Inflammatory macrophage treated with lipopolysaccharide for 1 hour (primary cell): ENCODE measurements at places on chromosomes 16 and 17.

- DNase-seq, result no peak
Measured at GRCh38 chr16:57503366-57503765, 17.1 kb upstream of the DOK4 start.

DNA sequence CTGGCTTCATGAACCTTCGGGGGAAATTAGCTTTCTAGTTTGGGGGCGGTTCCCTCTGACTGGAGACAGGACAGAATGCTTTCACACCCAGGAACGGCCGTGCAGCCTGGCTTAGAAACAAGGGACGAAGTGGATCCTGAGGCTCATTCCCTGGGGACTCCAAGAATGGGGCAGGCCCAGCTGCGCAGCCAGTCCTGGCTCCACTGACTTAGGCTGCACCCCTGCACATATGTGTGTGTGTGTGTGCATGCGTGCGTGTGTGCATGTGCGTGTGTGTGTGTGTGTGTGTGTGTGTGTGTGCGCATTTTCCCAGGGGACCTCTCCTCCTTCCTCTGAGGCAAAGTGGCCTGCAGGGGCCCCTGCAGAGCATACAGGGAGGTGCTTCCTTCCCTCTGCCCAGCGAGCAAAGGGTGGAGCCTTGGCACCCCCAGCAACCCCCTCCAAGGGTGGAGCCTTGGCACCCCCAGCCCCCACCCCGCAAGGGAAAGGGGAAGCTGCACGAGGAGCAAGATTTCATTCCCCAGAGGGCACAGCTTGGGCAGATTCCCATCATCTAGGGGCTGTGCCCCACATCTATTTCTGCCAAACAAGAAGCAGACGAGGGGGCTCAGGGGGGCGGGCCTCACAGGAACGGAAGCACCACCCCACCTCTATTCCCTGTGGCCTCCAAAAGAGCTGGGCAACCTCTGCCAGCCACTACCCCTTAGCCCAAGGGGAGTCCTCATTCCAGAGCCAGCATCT is 97.6 kb upstream of the CBX4 start:
- DNase-seq, result no peak

GRCh38 chr17:75090871-75091854 is 3.4 kb downstream of the SLC16A5 start:
- DNase-seq, result no peak

DNA sequence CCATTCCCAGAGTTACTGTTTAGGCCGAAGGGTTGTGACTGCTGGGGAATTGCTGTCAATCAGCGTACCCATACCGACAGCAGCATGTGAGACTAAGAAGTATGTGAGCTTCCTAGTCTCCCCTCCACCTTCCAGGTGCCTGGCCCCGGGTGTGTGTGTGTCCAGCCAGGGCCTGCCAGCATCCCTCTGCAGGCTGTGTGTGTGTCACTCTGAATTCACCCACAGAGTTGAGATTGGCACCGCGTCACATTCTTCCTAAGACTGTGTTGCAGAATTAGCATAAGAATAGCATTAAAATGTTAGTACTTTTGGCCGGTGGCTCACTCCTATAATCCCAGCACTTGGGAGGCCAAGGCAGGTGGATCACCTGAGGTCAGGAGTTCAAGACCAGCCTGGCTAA is 31.8 kb downstream of the PRMT7 start:
- DNase-seq, result no peak

DNA sequence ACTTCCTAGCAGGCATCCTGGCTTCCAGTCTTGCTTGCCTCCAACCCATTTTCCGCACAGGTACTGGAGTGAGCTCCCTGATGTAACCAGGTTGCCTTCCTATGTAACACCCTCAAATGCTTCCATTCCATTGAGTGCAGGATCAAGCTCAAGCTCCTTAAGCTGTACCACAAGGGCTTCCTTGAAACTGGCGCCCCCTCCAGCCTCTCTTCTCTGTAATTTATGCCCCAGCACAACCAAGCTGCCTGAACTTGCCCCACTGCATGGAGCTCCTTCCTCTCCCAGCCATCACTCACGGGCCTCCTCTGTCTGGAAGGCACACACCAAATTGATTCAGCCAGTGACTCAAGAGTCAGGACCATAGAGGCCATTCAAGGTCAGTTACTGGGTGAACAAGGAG is 234.8 kb upstream of the RPL38 start:
- no peak for DNase-seq

- DNase-seq, result no peak
Measured at GRCh38 chr17:59396134-59396826, 64.8 kb downstream of the YPEL2 start.

DNA sequence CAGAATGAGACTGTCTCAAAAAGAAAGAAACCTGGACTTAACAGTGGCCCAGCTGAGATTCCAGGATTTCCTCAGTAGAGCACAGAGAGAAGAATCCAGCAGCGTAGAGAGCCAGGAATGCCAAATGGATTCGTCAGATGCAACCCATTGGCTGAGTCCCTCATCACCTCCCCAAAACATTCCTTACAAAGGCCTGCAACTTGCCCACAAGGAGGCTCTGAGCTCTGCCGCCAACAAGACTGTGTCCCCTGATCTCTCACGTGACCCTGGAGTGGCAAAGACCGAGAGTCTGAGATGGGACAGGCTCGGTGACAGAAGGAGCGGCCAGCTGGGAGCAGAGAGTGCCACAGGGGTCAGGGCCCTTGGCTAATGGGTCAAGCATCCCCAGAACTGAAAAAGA is 6.9 kb upstream of the CHMP6 start:
- no peak for DNase-seq

- DNase-seq, result no peak
Measured at GRCh38 chr17:42748202-42748907, 3.5 kb upstream of the EZH1 start.

GRCh38 chr16:46746821-46747776 is 1.0 kb downstream of the MYLK3 start:
- DNase-seq, result no peak

DNA sequence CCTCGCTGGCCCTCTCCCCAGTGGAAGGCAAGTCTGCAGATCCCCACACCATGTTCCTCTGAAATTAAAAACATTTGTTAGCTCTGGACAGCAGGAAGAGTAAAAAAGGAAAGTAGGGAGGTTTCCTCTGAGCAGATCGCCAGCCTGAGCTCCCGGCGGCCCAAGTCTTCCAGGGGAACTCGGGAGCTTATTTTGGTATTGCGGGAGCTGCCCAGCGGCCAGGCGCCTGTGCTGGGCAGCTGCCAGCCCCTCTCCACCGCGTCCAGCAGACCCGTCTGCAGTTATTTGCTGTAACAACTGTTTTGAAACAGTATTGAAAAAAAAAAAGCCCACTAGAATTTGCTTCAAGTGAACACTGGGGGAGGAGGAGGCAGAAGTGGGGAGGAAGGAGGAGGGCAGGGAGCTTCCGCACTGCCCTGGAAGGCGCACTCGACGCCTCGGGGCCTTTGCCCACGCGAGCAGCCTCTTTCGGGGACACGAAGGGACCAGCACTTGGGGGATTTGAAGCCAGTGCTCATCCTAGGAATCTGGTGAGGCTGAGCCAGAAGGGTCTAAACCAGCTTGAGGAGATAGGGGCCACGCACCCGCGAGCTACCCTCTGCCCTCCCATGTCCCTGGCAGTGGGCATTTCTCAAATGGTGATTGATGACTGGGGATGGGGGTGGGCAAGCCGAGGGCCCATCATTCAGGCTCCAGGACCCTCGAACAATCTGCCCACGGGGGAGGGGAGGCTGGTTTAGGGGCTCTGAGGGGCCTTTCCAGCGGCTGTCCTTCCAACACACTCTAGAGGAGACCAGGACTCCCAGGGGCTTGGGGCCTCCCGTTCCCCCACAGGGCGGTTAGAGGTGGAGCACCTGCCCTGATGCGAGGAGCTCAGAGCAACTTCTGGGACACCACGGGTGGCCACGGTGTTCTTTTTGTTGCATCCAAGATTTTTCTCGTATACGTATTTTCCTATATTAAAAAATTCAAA is 3.0 kb upstream of the BAHCC1 start:
- DNase-seq, result no peak

DNA sequence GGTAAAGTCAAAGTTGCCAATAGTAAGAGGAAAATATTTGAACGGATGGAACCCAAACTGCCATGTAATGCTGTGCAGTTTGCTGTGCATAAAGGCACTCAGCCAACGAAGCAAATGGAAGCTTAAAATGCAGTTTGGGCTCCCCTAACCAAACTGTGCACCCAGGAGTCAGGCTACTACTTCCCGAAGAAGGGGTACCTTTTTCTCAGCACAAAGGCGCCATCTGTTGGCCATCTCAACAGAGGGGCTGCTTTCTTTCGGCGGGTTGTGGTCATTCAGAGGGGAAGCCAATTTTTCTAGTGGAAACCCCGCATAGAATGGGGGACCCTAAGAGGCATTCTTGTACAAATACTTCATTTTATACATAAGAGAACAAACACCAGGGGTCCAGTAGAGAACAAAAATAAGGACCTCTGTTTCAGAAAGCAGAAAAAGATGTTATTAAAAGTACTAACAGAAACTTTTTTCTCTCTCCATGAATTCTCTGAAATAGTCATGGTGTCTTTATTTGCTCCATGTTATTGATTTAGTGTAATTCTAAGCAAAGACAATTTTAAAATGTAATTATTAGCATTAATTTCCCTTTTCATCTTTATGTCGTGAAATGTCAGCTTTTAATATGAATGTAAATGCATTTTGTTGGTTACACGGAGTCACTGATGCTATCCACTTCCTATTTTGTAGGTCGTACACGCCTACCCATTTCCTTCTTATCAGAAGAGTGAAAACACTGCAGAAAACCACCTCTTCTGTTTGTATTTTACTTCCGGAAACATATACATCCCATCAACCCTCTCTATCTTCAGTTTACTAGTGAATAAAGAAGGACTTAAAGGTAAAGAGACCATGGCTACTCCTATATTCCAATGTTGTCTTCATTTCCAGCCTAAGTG is 453.3 kb downstream of the KCNJ2 start:
- peak; percentile 44 for DNase-seq

DNA sequence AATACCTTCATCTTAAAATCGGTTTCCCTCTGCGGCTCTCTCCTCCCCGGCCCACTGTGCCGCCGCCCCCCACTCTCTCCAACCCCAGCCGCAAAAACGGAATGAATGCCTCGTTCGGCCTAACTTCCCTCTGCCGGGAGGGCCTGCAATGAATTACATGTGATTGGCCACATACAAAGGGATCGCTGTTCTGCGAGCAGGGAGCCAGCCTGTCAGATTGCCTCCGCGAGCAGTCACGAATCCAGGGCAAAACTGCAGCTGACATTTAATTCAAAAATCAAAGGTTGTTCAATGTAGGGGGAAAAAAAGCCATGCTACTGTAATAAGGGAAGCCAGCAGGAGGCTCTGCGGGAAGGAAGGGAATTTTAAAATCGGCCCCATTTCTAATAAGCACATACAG is 84.9 kb downstream of the TBC1D16 start:
- DNase-seq, result no peak

- DNase-seq, result peak; percentile 89
Measured at GRCh38 chr17:10149573-10150399, 48.6 kb downstream of the GAS7 start.

DNA sequence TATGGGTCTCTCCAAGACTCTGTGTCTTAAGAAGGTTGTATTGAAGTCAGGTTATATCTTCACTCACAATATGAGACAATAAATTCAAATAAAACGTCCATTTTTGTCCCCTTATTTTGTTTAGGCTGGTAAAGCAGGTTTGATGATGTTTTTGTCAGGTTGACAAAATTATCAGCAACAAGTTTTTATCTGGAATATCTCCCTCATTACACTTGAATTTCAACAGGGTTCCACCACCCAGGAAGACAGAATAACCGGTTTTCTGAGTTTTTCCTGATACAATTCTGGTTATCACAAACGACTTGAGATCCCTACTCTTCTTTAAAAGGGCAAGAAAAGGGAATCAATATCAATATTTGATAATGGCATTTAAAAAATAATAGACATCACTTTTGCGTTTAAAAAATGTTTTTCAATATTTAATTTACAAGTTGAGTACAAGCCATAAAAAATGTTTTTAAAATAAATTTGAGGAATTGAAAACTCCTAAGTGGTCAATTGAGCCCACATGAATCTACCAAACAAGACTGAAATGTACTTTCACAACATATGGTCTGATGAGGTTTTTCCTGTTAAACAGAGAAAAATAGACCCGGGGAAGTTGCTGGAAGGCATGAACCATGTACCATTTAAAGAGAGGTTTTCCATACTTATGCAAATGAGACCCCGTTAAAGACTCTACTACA is 1.4 kb upstream of the ATP6V0A1 start:
- peak; percentile 82 for DNase-seq

DNA sequence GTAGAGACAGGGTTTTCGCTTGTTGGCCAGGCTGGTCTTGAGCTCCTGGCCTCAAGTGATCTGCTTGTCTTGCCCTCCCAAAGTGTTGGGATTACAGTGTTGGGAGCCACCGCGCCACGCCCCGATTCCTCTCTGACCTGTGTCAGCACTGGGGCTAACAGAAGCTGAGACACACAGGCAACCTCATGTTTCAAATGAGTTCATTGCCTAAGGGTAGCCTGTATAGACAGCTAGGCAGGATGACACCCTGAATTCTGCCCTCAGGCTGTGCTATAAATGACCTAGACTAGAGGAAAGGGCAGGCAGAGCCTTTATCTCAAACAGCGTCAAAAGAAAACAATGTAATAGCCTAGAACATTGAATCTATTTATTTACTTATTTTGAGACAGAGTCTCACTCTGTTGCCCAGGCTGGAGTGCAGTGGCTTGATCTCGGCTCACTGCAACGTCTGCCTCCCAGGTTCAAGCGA is 2.3 kb upstream of the CDK3 start:
- DNase-seq, result no peak

GRCh38 chr16:85300406-85300968 is 188.2 kb upstream of the CIBAR2 start:
- no peak for DNase-seq

GRCh38 chr17:46896991-46897390 is 26.0 kb upstream of the GOSR2 start:
- DNase-seq, result no peak

DNA sequence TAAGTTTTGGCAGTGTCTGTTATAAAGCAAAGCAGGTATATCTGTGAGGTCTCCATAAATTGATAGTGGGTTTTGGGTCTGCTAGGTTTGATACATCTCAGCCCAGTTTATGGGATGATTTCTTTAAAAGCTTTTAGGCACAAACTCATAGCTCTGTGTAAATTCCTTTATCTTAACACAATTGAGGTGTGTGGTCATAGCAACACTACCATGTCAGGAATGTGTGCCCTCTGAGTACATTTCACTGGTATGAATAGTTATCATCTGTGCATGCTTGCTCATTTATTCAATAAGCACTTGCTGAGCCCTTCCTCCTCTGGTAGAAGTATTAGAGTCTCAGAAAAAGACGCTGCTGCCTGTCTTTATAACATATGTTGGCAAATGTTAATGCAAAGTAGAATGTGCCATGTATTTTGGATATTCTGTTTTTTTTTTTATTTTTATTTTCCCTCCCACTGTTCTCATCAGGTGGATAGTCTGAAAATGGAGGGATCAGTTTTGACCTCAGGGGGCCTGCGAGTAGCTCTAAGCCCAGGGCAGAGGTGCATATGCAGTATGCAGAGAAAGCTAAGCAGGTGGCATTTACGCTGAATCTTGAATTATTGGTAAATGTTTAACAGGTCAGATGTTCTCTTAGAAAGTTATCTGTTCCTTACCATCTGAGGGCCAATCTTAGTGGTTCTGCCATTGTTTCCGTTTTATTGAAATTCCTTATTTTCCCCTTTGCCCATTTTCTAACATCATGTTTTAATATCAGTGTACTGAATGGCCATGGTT is 90.7 kb downstream of the WNT3 start:
- DNase-seq, result no peak
